ENCODE measurements at places on chromosomes 5 and 9.
A peak's percentile ranks its signal among the peaks of the same experiment; 100 is the strongest.

DNA sequence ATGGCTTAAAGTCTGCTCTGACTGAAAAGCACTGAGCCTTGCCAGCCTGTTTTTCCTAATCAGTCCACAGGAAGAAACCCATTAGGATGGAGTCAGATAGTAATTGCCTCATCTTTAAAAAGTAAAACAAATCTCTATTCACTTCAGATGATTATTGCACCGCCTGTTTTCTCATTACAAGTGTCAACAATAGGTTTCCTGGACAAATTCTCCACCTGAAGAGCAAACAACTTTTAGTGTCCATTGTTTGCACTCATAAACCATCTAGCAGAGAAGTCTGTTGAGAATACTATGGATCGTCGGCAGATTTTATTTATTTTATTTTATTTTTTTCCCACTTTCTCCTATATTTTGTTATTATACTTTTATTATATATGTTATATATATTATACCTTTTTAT lies 20.3 kb downstream of the C5orf63 start:
- no peaks in the 10 kb centered on the region for H3K4me1 ChIP-seq
- DNase-seq = no peak
- no peak overlapping the region for H3K27ac ChIP-seq
- no peak overlapping the region for H3K4me3 ChIP-seq
- H3K36me3 ChIP-seq = peaks cover 5% of the 10 kb centered on the region

DNA sequence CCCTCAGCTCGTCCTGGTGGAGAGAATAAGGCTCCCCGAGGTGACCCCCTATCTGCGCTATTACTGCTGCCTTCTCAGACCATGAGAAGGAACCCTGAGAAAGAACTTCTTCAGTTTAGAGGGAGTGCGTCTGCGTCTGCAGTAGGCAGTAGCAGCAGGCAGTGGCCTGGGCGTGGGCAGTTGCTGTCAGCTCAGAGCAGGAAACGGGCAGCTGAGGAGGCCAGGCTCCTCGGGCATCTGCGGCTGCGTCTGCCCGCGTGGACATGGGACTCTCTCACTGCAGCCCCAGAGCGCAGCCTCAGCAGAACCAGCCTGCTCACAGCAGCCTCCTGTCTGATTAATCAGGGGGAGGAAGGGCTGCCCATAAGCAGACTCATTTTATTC lies 49.8 kb upstream of the FCN1 start:
- peak; percentile 62 for DNase-seq
- peaks cover 30% of the 10 kb centered on the region for H3K27me3 ChIP-seq
- no peaks in the 10 kb centered on the region for H3K36me3 ChIP-seq
- H3K27ac ChIP-seq = peak overlapping the region; percentile 46
- H3K4me3 ChIP-seq = peak overlapping the region; percentile 65

- H3K36me3 ChIP-seq = no peaks in the 10 kb centered on the region
- no peak overlapping the region for H3K4me3 ChIP-seq
- peaks cover 5% of the 10 kb centered on the region for H3K4me1 ChIP-seq
- H3K27me3 ChIP-seq = peaks cover 43% of the 10 kb centered on the region
Measured at GRCh38 chr9:124448019-124448418, 2.2 kb upstream of the ADGRD2 start.

- no peak for DNase-seq
- no peak overlapping the region for H3K4me3 ChIP-seq
- peaks cover 3% of the 10 kb centered on the region for H3K36me3 ChIP-seq
Measured at GRCh38 chr5:2759696-2760461, 8.4 kb upstream of the IRX2 start.

DNA sequence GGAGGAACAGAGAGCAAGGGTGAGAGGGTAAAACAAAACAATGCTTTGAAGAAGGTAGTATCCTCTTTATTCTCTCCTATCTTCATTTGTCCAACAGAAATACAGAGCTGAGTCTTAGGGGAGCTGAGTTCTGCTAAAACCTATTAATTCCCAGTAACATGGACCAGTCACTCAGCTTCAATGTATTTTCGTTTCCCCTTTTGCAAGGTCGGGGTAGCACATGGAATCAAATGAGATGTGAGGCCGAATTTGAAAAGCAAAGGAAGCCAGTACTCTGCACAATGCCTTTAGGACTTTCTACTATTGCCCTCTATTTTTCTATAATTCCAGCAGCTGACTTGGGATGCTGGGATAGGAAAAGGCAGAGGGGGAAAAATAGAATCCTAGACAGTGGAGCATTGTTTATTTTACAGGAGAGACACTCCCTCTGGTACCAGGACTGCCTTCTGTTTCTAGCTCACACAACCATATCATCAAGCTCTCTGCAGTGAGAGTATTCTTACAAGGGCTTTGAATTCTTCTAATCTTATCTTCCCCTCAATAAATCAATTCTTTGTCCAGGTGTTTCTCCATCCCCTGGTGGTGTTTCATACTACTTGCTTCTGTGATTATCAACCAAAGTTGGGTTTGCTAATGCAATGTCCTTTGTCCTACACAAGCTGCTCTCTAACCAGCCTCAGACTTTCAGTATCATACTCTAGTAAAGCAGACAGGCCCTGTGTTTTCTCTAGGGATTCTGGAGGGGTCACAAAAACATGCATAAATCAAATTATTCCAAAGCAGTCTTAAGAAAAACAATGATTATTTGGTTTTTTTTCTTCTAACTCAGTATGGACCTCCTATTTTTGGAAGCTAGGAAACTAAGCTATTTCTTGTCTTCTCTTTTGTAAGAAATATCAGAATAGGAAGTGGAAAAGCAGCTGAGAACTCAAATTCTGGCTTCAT lies 341.5 kb downstream of the OSTF1 start:
- H3K27me3 ChIP-seq = peaks cover 9% of the 10 kb centered on the region
- H3K36me3 ChIP-seq = no peaks in the 10 kb centered on the region
- peaks cover 4% of the 10 kb centered on the region for H3K4me1 ChIP-seq
- no peak overlapping the region for H3K27ac ChIP-seq

DNA sequence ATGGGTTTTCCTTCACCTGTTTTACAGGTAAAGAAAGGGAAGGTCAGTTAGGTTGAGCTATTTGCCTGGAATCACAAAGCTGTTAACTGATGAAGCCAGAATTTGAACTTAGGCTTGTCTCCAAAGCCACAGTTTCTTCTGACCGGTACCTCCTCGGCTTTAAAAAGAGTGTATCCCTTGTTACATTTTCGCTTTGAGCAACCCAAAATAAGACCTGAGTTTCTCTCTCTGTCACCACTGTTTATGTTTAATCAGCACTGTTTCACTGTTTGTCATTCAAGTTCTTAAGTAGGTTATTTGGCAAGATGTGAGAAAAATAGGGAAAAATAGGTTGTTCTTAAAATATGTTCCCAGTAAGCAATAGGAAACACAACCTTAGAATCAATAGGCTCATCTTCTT lies 84.6 kb downstream of the VCAN start:
- peaks cover 43% of the 10 kb centered on the region for H3K36me3 ChIP-seq
- no peak for DNase-seq

DNA sequence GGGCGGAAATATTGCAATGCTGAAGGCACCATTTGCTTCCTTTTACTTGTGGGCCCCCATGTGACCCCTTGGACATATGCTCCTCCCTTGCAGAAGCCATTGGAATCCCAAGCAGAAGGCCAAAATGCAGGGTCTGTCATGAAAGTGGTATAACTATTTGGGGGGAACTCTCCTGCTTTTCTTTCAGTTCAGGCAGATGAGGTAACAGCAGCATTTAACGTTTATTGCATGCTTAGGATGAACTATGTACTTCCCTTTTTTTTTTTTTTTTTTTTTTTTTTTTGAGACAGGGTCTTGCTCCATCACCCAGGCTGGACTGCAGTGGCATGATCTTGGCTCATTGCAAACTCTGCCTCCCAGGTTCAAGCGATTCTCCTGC lies 7.8 kb downstream of the FOXI1 start:
- H3K36me3 ChIP-seq = no peaks in the 10 kb centered on the region
- peaks cover 5% of the 10 kb centered on the region for H3K27me3 ChIP-seq
- no peak overlapping the region for H3K4me3 ChIP-seq
- H3K4me1 ChIP-seq = no peaks in the 10 kb centered on the region

DNA sequence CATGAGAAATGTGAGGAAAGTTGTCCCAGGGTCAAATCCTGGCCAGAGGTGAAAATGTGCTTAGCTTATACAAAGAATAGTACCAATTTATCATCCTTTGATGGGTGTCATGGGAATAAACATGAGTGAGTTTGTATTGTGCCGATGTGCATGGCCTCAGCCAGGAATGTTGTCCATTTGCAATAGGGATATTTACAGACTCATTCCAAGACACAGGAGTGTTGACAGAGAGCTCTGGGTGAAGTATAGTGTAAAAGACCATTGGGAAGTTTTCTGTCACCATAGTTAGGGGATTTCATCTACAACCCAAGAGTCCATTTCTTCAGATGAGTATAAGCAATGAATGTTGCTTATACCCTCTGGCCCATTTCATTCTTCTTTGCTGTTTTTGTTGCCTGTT lies 160.1 kb downstream of the DMAC1 start:
- H3K4me3 ChIP-seq = no peak overlapping the region
- H3K27ac ChIP-seq = no peak overlapping the region
- H3K4me1 ChIP-seq = no peaks in the 10 kb centered on the region
- no peaks in the 10 kb centered on the region for H3K36me3 ChIP-seq

GRCh38 chr9:128625391-128626146 lies 31.1 kb downstream of the DYNC2I2 start:
- peaks cover 30% of the 10 kb centered on the region for H3K36me3 ChIP-seq
- H3K4me1 ChIP-seq = no peaks in the 10 kb centered on the region
- no peak for DNase-seq
- H3K27me3 ChIP-seq = no peaks in the 10 kb centered on the region
- no peak overlapping the region for H3K4me3 ChIP-seq

DNA sequence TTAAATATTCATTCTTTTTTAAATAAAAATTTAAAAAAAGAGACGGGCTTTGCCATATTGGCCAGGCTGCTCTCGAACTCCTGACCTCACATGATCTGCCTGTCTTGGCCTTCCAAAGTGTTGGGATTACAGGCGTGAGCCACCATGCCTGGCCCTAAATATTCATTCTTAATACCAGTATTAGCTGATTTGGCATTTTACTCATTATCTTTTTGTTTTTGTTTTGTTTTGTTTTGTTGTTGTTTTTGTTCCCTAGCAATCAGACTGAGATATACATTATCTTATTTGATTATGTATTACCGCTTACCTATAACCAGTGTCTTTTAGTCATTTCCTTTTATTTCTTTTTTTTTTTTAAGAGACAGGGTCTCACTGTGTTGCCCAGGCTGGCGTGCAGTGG lies 37.9 kb downstream of the RNF44 start:
- H3K4me1 ChIP-seq = no peaks in the 10 kb centered on the region
- H3K27ac ChIP-seq = no peak overlapping the region
- no peak for DNase-seq
- H3K27me3 ChIP-seq = no peaks in the 10 kb centered on the region

DNA sequence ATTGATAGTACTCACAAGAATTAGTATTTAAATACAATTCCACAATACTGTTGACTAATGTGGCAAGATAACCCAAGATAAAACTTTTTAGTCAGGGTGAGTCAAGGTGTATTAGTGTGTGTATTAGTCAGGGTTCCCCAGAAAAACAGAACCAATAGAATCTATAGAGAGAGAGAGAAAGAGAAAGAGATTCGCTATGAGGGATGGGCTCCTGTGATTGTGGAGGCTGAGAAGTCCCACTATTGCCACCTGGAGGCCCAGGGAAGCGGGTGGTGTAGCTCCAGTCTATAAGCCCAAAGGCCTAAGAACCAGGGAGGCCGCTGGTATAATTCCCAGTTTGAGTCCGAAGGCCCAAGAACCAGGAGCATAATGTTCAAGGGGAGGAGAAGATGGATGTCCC lies 10.0 kb upstream of the SHISAL2B start:
- no peaks in the 10 kb centered on the region for H3K4me1 ChIP-seq
- H3K27ac ChIP-seq = no peak overlapping the region
- DNase-seq = no peak
- H3K36me3 ChIP-seq = no peaks in the 10 kb centered on the region

DNA sequence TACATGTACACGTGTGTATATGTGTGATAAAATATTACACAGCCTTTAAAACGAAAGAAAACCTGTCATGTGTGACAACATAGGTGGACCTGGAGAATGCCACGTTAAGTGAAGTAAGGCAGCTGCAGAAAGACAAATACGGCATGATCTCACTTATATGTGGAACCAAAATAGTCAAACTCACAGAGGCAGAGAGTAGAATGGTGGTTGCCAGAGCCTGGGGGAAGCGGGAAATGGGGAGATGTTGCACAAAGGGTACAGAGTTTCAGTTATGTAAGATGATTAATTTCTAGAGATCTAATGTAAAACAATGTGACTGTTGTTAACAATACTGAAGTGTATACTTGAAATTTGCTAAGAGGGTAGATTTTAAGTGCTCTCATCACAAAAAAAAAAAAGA lies 34.8 kb downstream of the ADAMTS12 start:
- peaks cover 4% of the 10 kb centered on the region for H3K36me3 ChIP-seq
- no peak overlapping the region for H3K27ac ChIP-seq
- H3K27me3 ChIP-seq = no peaks in the 10 kb centered on the region
- no peak overlapping the region for H3K4me3 ChIP-seq
- H3K4me1 ChIP-seq = peaks cover 20% of the 10 kb centered on the region

Measured in type B pancreatic cell (in vitro differentiated cells).